ENCODE measurements at places on chromosomes 4 and X. TPM values are rescaled to one million over a fixed set of nuclear protein-coding genes. Genes with fewer than 3 reads are reported as not detected.

GRCh38 chr4:110361921-110362320 lies 114.0 kb upstream of the ENPEP start:
- DNase-seq, result no peak
- no peaks in the 10 kb centered on the region for H3K27me3 ChIP-seq
- no peak overlapping the region for H3K4me3 ChIP-seq
- H3K4me1 ChIP-seq, result no peaks in the 10 kb centered on the region
- no peak overlapping the region for H3K27ac ChIP-seq
- no peaks in the 10 kb centered on the region for H3K36me3 ChIP-seq

DNA sequence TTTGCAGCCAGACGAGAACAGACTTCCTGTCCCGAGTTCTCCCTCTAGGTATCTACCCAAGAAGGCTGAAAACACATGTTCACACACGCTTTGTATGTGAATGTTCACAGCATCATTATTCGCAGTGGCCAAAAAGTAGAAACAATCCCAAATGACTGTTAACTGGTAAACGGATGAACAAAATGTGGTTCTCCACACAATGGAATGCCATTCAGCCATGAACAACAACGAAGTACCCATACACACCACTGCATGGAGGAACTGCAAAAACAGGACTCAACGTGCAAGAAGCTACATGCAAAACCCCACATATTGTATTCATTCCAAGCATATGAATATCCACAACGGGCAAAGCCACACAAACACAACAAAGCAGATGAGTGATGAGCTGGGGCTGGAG lies 45.0 kb downstream of the PDHA1 start:
- H3K36me3 ChIP-seq, result no peaks in the 10 kb centered on the region
- no peak for DNase-seq
- H3K4me3 ChIP-seq, result no peak overlapping the region
- H3K27ac ChIP-seq, result no peak overlapping the region
- H3K27me3 ChIP-seq, result no peaks in the 10 kb centered on the region

DNA sequence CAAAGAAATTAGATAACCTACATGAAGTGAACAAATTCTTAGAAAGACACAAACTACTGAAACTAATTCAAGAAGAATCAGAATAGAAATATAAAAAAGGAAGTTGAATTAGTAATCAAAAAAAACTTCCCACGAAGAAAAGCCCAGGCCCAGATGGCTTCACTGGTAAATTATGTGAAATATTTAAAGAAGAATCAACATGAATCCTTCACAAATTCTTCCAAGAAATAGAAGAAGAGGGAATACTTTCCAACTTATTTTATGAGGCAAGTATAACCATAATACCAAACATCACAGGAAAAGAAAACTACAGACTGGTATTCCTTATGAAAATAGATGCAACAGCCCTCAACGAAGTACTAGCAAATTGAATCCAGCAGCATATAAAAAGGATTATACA lies 30.7 kb downstream of the MOSPD2 start:
- peaks cover 2% of the 10 kb centered on the region for H3K36me3 ChIP-seq
- H3K27me3 ChIP-seq, result no peaks in the 10 kb centered on the region
- DNase-seq, result peak; percentile 56
- H3K4me1 ChIP-seq, result peaks cover 4% of the 10 kb centered on the region
- H3K27ac ChIP-seq, result no peak overlapping the region

GRCh38 chrX:253451-254297 lies 27.5 kb upstream of the PLCXD1 start:
- H3K36me3 ChIP-seq, result no peaks in the 10 kb centered on the region
- no peak for DNase-seq
- H3K27me3 ChIP-seq, result no peaks in the 10 kb centered on the region
- no peaks in the 10 kb centered on the region for H3K4me1 ChIP-seq
- no peak overlapping the region for H3K27ac ChIP-seq

DNA sequence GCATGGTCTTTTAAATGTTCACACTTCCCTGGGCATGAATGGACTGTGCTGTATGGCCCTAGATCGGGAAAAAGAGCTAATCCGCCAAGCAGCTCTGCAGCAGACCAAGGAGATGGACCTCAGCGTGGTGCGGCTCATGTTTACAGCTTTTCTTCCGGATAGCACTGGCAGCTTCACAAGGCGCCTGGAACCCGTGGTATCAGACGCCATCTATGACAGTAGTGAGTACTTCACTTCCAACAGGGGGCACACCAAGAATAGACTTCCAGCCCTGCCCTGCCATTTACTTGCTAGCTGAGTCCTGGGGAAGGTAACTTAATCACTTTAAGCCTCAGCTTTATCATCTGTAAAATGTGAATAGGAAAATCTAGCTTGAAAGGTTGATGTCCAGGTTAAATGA lies 77.7 kb downstream of the NFKB1 start:
- DNase-seq, result no peak
- H3K27me3 ChIP-seq, result no peaks in the 10 kb centered on the region
- no peak overlapping the region for H3K4me3 ChIP-seq
- H3K4me1 ChIP-seq, result no peaks in the 10 kb centered on the region
- H3K27ac ChIP-seq, result no peak overlapping the region

DNA sequence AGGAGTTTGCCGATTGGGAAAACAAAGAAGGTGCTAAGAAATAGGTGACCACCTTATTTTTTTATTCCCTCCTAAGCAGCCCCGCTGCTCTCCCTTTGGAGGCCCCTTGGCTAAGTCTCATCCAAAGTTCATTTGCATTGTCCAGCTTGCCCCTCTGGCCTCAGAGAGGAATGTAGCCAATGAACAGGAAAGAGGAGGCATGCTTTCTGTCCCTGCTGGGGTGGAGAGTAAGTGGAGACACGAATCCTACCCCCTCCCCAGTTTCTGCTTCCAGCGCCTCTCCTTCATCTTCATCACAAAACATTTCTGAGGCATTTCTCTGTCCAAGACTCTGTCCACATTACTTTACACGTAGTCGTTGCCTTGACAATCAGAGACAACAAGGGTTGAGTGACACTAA lies 38.7 kb downstream of the NLGN3 start:
- no peak for DNase-seq
- H3K36me3 ChIP-seq, result no peaks in the 10 kb centered on the region
- H3K4me1 ChIP-seq, result peaks cover 4% of the 10 kb centered on the region
- no peak overlapping the region for H3K4me3 ChIP-seq
- no peak overlapping the region for H3K27ac ChIP-seq
- peaks cover 2% of the 10 kb centered on the region for H3K27me3 ChIP-seq

DNA sequence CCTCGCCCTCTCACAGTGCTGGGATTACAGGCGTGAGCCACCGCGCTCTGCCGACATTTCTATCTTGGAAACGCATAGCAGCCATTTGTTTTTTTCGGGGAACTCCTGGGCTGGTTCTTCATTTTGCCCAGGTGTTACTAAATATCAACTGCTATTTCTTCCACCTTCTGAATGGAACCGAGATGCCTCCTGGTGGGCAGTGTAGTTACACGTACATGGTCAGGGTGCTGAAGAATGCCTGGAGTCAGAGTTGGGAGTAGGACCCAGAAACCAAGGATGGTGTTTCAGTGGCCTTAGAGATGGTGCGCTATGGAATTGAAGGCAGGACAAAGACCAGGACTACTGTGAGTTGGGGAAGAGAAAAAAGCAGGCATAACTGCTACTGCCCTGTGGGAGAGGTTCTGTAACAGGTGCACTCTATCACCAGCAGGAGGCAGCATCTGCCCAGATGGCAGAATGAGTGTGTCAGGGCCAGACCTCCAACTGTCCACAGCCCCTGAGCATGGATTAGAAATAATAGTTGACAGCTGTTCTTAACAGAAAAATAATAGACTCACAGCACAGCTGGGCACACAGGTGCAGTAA lies 81.7 kb downstream of the ZC4H2 start:
- peak; percentile 5 for DNase-seq
- H3K27ac ChIP-seq, result no peak overlapping the region
- H3K27me3 ChIP-seq, result no peaks in the 10 kb centered on the region
- no peak overlapping the region for H3K4me3 ChIP-seq

DNA sequence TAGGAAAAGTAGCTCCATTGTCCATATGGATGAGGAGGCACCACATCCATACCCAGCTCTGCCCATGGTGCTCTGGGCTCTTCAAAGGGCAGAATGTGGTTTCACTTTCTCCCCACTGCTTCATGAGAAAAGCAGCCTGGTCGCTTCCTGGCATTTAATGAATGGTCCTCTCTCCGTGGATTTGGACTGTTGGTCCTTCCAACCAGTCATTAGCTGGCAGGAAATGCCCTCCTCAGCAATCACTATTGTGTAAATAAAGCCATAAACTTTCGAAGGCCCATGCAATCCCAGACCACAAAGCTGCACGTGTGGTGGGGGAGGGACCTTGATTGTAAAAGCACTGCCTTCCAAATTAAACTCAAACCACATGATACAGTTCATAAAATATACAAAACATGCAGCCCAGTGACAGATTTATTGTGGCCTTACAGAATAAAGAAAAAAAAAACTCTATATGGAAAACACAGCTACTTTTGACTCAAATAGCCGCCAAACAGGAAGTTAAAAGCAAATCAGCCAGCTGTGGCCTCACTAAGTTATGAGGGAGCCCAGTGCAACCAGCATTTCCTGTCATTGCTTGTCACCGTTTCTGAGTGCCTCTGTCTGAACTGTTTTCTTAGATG lies 8.1 kb downstream of the MBNL3 start:
- no peaks in the 10 kb centered on the region for H3K36me3 ChIP-seq
- no peak overlapping the region for H3K27ac ChIP-seq
- H3K4me3 ChIP-seq, result 0 out of 2 replicates have a peak overlapping the region, but pooled peaks have one; percentile 3
- H3K27me3 ChIP-seq, result peaks cover 2% of the 10 kb centered on the region

Gene PPP1R3F
- polyA plus RNA-seq, result 1.7 TPM

Gene ASMT
- polyA plus RNA-seq, result not detected

Gene FMR1NB
- polyA plus RNA-seq, result not detected

Gene CLDN2
- 0.03 TPM for polyA plus RNA-seq
